NCI-H226 (cell line): ENCODE measurements at places on chromosomes 1 and 21.

DNA sequence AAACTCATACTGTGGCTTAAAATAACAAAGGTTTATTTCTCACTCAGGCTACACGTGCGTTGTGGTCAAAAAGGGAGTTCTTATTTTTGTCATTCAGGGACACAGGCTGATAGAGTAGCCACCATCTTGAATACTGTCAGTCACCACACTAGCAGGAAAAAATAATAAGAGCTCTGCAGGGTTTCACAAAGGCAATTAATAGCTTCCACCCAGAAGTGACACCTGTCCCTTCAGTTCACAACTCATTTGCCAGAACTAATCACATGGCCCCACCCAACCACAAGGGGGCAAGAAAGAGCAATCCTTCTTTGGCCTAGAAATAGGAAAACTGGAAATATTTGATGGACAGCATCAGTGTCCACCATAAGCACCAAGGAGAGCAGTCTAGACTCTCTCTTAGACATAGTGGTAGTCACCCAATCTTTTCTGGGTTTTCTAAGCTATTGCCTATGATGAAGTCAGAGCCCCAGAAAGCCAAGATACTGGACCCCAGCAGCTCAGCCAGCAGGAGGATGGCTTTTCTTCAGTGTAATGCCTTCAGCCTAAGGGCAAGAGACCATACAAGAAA is 8.2 kb downstream of the HAPLN2 start:
- no peak for DNase-seq

DNA sequence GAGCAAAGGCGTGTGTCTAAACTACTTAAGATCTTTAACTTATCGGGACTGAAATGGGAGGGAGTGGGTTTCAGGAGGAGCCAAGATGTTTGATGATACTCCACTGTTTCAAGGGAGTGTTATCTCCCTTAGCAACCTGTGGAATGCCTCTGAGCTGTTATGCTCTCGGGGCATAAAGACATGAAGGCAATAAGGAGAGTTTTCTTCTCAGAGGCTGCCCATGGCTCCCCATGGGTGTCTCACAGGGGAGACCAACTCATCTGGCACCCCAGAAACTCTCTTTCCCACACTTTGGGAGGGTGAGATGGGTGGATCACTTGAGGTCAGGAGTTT is 130.0 kb downstream of the LIPI start:
- DNase-seq: no peak

DNA sequence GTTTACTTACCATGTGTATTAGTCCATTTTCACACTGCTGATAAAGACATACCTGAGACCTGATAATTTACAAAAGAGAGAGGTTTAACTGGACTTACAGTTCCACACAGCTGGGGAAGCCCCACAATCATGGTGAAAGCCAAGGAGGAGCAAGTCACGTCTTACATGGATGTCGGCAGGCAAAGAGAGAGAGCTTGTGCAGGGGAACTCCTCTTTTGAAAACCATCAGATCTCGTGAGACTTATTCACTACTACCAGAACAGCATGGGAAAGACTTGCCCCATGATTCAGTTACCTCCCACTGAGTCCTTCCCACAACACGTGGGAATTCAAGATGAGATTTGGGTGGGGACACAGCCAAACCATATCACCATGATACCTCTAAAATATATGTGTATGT is 39.3 kb upstream of the ERRFI1 start:
- no peak for DNase-seq

- no peak for DNase-seq
Measured at GRCh38 chr1:182603646-182604174, 479 bp downstream of the RGS16 start.

GRCh38 chr1:91398291-91398690 is 6.3 kb downstream of the HFM1 start:
- no peak for DNase-seq
